NCI-H146 (cell line): ENCODE measurements at places on chromosomes 1 and 21.

DNA sequence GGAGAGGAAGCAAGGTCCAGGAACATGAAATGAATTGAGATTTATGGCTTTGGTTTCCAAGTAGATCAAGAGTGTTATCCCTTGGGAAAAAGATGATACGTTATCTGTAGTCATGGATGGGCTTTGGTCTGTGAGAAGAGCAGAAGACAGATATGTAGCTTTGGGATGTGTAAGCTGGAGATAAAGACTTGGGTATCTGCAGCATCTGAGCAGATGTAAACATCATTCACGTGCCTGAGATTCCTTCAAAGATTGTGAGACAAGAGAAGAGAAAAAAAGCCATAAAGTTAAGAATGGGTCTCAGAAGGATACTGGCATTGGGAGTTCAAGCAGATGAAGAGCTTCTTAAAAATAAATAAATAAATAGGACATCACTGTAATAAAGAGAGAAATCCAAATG, 217.8 kb downstream of the PTPRC start:
- DNase-seq = no peak

DNA sequence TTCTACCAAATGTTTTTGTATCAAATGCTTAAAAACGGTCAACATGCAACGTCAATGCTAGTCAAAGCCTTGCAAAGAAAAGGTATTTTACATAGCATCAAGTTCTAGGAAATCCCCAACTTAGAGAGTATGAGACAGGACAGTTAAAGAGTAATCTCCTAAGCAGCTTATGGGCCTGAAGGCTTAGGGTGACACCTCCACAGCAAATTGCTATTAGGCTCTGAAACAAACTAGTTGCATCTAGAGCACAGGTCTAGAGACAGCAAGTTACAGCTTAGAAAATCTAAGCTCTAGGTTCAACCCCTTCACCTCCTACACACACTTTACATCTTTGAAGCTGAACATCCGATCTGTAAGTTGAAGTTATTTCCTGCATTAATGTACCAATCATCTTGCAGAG, 13.7 kb downstream of the PABPC4 start:
- no peak for DNase-seq

DNA sequence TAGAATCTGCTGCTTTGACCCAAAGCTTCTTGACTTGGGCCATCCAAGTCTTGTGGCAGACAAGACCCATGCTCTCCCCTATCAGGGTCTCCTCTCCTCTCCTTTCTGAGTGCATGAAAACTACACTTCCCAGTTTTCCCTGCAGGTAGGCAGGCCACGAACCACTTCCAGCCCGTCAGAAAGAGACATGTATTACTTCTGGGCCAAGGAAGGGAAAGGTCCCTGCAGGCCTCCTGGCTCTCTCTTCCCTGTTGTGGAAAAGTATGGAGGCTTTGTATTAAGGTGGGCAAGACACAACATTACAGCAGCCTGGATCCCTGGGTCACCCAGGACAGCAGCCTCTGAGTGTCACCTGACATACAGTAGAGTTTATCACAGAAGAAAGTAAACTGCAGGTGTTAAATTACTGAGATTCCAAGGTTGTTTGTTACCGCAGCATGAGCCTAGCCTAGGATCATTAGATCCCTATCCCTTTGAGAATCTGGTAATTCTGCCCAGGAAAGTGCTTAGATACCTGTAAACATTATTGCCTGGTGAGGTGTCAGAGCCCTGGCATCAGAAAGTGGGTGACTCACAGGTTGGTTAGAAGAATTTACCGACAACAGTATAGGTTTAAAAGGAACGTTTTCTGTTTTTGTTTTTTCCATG, 717.3 kb downstream of the MATN1 start:
- DNase-seq = no peak

GRCh38 chr1:65525266-65526048, 105.0 kb downstream of the LEPR start:
- DNase-seq = peak; percentile 33

GRCh38 chr21:34606051-34606450, 8.9 kb downstream of the RCAN1 start:
- no peak for DNase-seq

DNA sequence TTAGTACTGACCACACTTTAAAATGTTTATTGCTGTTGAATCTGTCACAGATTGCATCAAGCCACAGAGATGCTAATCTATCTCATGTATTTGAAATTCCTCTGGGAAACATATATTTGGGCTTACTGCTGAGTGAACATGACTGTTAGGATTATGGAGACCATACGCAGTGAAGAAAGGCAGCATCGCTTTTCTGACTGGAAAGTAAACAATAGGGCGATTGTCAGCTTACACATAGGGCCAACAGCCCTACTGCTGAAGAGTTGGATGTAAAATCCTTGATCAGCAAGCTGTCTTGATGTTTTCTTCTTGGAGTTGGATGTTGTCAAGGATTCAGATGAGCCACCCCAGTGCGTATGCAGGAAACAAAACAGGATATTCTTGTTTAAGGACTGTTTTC, 368.7 kb upstream of the ADGRL2 start:
- DNase-seq = no peak

DNA sequence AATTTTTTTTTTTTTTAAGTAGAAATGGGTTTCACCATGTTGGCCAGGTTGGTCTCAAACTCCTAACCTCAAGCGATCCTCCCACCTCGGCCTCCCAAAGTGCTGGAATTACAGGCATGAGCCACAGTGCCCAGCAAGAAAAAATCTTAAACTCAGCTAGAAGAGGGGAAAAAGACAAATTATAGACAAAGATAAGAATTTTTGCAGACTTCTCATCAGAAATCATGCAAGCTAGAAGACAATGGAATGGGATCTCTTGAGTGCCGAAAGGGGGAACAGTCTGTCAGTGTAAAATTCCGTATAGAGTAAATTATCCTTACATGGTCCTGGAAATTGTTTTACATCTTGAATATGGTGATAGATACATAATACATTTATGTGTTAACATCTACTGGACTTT, 294.4 kb downstream of the CAMTA1 start:
- no peak for DNase-seq

DNA sequence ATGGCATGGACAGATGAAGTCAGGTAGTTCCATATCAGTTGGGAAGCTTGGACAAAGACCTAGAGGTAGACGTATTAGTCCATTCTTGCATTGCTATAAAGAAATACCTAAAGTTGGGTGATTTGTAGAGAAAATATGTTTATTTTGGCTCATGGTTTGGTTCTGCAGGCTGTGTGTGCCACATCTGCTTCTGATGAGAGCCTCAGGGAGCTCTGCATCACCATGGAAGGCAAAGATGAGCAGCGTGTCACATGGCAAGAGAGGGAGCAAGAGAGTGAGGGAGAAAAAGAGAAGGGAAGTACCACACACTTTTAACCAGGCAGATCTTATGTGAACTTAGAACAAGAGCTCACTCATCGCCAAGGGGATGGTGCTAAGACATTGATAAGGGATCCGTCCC, 9.0 kb downstream of the TSACC start:
- DNase-seq = no peak

GRCh38 chr1:161304927-161305866, 4.6 kb downstream of the MPZ start:
- peak; percentile 8 for DNase-seq
